ENCODE measurements at places on chromosomes 2 and 18.

- no peak for DNase-seq
Measured at GRCh38 chr18:31229829-31230228, 67.2 kb upstream of the DSC1 start.

DNA sequence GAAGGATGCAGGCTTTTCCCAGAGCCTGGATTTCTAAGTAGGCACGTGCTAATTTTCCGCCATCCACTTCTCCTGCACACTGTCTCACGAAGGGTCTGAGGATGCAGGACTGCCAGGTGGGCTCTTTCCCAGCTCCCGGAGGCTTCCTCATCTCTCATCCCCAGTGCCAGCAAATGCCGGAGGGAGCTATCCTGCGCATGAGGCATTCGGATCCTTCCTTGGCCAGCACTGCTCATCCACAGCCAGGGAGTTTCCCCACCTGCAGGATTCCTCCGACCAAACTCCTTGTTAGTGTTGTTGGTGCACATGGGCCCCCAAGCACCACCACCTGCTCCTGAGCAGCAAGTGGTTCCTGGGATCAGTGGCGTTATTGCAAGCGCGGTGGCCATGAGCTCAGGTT is 5.0 kb downstream of the CNDP1 start:
- DNase-seq = no peak

DNA sequence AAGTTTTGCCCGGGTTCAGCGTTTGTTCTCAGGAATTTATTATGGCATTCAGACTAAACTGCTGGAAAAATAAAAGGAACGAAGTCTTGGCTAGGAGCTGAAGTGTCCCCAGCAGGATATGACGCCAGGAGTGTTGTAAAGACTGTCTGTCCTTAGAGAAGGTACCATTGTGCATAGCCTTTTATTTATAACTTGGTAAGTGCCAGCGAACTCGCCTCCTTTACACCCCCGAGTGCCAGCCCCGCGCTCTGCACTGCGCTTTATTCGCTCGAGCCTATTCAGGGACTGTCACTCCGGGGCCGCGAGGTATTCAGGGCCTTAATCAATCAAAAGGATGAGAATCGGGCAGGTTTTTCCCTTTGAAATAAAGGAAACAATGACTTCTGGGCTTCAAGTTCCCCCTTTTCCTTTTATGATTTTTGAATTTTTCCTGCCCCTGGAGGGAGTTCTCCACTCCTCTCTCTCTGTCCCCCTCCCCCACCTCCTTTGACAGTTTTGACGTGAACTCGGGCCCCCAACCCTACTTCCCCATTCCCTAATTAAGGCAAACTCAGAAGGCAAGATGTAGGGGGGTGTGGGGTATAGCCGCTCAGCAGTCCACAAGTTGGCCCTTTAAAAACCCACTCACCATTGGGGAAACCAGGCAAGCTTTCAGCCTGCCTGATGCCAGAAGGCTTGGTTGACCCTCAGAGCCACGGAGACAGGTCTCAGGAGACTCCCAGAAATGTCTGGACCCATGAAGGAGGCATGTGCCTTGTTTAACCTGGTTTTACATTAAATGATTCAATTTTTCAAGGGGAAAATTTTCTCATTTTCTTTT is 1.3 kb upstream of the PAX3 start:
- DNase-seq = no peak

- DNase-seq = peak; percentile 34
Measured at GRCh38 chr2:43305012-43305411, 78.6 kb upstream of the ZFP36L2 start.

- no peak for DNase-seq
Measured at GRCh38 chr2:214740867-214741395, 68.6 kb downstream of the BARD1 start.

- no peak for DNase-seq
Measured at GRCh38 chr18:71809711-71810110, 734.4 kb downstream of the CBLN2 start.

DNA sequence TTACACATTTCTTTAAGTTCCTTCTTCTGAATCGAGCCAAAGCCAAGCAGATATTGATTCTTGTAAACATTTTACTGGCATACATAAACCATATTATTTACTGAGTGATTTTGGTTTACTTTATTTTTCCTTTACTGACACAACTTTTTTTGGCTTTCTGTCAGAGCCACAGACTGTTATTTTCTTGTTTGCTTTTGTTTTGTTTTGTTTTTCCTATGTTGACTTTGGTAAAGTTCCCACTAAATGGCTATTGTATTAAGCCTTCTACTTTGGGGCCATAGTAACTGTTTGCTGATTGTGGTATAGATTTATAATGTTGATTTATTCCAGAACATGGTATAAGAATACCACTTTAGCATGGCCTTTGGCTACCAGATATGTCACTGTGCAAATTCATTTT is 419.4 kb downstream of the DCDC2C start:
- no peak for DNase-seq

GRCh38 chr2:157182204-157182709 is 75.2 kb upstream of the GALNT5 start:
- DNase-seq = no peak
